RPMI8226 (cell line): ENCODE measurements at places on chromosomes 4 and X.

GRCh38 chr4:54632537-54632936 lies 25.2 kb upstream of the KIT start:
- DNase-seq: no peak

DNA sequence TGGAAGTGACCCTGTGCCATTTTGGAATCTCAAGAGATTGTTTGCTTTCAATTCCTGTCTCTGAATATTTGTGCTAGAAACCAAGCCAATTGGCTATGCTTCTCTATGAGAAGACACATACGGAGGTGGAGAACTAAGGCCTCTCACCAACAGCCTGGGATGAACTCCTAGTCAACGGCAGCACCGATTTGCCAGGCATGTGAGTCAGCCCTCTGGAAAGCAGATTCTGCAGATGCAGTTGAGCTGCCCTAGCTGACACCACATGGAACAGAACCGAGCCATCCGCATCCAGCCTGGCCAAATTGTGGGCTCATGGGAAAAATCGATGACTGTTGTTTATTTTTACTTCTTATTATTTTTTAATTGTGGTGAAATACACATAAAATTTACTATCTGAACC lies 58.2 kb upstream of the WDFY3 start:
- no peak for DNase-seq

- DNase-seq: no peak
These were observed 458.9 kb upstream of the TEX13C start for GRCh38 chrX:124860736-124861135.

DNA sequence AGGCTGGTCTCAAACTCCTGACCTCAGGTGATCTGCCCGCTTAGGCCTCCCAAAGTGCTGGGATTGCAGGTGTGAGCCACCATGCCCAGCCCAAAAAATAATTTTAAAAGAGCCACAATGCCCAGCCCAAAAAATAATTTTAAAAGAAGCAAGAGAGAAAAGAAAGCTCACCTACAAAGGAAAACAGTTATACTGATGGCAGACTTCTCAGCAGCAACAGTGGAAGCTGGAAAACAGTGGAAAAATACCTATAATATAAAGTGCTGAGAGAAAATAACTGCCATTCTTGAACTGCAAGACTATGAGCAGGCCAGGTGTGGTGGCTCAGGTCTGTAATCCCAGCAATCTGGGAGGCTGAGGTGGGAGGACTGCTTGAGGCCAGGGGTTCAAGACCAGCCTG lies 13.3 kb upstream of the HMGB2 start:
- no peak for DNase-seq

DNA sequence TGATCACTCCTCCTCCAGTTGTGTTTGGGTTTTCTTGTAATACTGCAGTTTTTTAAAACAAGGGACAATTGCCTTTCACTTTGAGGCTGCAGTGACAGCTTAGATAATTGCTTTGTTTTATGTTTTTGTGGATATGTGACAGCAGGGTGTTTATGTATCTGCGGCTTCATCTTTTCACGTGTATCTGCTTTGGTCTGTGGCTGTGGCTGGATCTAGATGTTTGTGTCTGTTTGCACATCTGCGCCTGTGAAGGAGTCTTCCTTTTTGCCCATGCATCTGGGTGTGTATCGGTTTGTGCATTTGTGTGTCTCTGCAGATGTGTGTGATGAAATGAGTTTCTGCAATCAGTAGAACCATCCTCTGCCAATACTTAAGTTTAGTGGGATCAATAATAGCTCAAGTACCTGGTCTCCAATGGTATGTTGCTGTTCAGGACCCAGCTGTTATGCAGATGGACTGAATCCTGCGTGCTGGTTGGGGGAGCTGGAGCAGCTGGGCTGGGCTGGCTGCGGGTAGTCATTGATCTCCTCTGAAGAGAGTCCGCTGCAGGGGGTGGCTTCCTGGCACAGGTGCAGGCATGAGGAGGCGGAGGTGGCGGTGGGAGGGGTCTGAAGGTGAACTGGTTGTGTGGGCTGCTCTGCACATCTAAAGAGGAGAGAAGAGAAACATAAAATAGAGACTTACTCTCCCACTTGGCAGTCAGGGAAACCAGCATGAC lies 390.3 kb downstream of the SH2D1A start:
- DNase-seq: peak; percentile 6

- no peak for DNase-seq
These were observed 81.1 kb downstream of the CT47B1 start for GRCh38 chrX:120794525-120794975.

DNA sequence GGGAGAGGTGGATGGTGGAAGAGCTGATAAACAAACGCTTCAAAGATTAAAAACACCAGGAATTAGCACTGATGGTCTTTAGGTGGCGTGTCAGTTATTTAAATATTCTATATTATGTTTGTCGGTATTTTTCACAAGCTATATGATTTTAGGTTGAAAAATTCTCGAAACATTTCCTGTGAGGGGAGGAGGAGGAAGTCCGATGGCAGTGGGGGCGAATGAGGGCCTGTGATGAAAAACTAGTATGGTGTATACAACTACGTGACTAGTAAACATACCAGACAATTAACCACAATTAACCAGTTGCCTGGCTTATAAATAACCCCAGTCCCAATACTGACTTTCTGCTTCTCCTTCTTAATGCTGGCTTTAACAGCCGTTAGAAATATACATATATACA lies 595 bp upstream of the NAP1L2 start:
- DNase-seq: no peak

DNA sequence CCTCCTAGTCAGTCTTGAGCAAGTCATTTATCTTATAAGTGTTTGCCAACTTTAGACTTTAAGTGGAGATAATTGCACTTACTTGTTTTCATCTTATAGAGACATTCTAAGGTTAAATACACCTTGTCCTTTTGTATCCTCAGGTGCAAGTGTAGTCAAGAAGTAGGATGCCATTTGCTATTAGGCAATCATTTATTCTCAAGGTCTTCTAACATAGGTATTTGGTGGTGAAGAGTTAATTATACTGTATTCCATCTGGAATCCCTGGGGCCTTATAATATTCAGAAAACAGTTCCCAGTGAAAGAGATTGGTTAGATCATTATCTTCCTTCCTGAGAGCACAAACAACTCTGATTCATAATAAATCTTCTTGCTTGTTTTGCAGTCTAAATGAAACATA lies 23.7 kb downstream of the SULT1E1 start:
- no peak for DNase-seq

DNA sequence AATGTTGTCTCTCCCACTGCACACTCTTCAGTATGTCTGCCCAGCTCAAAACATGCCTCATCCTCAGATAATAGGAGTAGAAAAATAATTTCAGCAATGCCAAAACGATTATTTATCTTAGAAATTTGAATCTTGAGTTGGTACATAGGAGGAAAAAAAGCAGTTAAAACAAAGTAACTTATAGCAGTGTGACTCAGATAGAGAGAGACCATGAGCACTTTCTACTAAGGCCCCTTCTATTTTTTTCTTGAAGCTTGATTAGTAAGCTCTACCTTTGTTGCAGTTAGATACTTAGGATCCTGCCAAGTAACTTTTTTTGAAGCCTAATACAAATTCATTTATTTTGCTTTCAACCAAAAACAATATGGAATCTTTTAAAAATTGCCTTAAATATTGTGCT lies 212.3 kb downstream of the MAD2L1 start:
- no peak for DNase-seq

- no peak for DNase-seq
These were observed 38.8 kb downstream of the SLC34A2 start for GRCh38 chr4:25694466-25694865.

- no peak for DNase-seq
These were observed 34.5 kb downstream of the TNIP2 start for GRCh38 chr4:2721586-2721985.

DNA sequence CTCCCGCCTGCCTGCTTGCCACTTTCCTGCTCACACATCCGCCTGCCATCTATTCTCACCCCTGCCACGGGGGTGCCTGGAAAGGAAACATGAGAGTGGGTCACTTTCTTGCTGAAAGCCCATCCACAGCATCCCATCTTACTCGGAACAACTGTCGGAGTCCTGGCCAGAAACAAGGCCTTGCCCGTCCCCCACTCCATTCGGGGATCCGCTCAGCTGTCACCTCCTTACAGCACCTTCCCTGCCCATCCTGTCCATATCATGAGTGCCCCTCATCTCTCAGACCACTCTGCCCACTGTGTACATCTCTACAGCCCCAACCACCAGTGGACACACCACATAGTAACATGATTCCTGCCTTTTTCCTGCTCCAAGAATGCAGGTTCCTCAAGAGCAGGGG lies 6.4 kb downstream of the EVC2 start:
- DNase-seq: no peak

- no peak for DNase-seq
These were observed 551.5 kb upstream of the PITX2 start for GRCh38 chr4:111174331-111174730.

DNA sequence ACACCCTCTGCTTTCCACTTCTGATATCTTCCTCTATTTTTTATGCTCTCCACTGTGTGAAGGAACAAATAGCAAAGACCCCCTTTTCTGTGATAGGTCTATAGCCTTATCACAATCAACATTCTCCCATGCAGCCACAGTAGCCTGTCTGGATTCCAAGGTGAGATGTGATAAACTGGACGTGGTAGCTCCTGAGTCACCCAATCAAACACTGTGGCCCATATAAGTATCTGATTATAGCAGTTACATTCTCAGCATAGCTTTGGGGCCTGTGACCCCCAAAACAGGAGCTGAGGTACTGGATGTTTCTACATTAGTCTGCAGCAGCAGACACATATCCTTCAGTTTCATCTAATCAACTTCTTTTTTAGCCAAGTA lies 172.7 kb upstream of the IGFBP7 start:
- no peak for DNase-seq

DNA sequence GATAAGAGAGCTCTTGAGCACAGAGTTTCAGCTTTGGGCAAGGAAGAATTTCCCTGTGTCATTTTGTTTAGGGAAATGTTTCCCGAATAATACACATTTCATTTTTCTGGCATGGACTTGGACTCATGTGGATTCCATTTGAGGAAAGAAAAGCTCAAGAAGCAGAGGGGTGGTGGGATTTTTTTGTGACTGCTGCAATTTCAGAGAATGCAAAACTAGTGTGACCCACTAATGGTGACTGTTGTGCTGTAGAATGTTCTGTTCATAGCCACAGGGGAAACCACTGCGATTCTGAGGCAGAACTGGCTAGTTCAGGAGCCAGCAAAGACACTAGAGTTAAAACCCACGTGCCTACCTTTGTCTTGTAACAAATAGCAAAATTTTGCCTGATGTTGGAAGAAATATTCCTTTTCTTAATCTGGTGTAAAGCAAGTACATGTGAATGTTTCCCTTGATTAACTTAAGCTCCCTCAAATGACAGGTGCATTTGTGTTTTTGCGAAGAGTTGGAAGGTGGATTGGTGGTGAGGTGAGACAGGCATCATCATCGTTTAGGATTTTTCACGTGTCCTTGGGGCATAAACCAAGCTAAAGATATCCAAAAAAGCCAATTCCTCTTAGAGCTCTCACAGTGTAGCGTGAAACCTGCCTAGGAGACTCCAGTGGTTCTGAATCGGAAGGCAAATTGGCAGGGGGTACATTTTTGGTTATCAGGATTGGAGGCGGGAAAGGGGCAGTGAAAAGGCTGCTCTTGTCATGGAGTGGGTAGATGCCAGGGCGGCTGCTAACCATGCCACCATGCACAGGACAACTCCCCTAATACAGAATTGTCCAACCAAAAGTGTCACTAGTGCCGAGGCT lies 38.0 kb upstream of the FAM9C start:
- no peak for DNase-seq
